ENCODE measurements at places on chromosomes 11 and 22.

GRCh38 chr11:44036811-44037657 is 10.7 kb upstream of the ACCSL start:
- DNase-seq: peak; percentile 65

DNA sequence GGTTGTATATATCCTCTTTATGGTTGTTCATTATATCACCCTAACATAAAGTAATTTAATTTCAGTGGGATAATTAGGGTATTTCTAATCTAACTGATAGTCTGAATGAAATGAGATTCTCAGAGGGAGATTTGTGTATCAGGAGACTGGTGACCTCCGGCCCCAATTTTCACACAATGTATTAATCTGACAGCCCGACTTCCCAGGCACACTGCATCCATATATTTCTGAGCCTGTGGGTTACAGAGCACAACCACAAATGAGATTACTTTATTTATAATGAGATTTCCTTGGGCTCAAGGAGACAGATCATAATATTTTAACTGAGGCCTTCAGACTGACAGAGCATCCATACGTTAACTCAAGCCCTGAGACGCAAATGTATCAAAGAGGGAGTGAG is 125.9 kb downstream of the RCN1 start:
- no peak for DNase-seq

GRCh38 chr11:64250415-64251015 is 815 bp upstream of the PLCB3 start:
- no peak for DNase-seq

- DNase-seq: peak; percentile 19
These were observed 463 bp downstream of the TMEM126B start for GRCh38 chr11:85628771-85629341.

DNA sequence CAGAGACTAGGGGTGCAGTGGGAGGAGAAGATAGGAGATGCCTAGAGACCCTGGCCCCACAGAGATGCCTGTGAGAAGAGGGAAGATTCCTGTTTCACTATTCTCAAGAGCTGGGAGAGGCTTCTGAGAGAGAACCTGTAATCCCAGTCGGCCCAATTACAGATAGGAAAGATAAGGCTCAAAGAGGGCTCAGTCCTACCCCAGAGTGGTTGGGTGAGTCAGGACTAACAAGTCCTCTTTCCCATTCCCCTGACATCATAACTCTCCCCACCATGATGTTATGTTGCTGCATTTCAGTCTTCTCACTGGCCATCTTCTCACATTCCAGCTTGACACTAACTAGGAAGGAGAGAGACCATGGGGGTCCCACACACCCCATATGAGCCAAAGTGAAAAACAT is 17.9 kb downstream of the ARHGEF12 start:
- DNase-seq: no peak

DNA sequence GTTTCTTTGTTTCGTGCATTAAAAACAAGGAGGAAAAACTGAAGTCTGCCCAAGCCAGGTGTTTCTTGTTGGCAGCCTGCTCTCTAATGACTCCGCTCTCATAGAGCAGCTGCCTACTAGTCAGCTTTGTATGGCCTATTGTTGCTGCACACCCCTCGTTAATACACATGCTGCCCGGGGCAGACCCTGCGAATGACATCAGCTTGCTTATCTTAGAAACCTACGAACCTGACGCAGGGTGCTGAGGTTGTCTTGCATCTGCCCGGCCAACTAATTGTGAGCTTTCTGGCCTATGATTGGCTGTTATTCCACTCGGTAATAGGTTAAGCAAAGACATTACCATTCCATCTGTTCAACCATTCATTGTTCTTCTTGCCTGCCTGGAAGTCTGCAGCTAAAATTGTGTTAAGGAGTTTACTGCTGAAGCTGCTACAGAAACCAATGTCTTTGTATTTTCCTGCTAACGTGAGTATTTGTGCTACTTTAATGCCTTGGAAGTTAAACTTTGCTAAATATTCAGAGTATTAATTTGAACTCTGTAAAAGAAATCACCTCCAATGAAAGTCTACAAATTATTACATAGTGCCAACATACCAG is 37.5 kb downstream of the ZC3H12C start:
- DNase-seq: no peak

DNA sequence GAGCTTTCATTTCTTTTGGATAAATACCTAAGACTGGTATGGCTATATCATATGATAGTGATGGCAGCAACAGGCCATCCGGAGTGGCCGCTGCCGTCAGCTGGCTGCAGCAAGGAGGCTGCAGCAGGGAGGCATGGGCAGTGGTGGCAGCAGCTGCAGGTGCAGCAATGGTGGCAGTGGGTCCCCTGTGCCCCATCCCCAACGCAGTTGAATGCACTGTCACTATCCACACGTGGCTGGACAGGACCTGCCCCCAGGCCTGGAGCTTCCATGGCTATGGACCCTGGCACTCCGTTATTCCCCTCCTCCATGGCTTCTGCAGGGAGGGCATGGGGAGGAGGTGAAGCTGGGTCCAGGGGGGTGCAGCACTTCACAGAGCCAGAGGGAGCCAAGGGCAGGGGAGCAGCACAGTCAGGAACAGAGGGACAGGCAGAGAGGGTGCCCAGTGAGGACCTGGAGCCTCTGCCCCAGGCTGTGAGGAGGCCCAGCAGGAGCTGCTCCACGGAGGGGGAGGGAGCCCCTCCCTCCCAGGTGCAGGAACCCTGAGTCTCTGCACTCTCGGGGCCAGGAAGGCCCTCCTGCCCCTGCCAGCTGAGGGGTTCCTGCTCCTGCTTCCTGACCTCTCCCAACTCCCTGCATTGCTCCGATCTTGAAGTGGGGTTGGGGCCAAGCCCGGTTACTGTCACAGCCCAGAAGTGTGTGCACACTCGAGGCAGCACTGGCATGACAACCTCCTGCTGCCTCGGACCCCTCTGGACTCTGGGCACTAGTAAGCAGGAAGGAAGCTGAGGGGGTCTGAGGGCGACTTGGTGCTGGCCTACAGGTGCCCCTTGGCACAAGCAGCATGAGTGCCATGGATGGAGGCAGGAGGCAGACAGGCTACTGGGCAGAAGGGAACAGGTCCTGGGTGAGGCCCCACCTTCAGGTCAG is 466.3 kb downstream of the GUCY1A2 start:
- no peak for DNase-seq

GRCh38 chr11:133399855-133400625 is 132.3 kb downstream of the OPCML start:
- DNase-seq: no peak

- no peak for DNase-seq
These were observed 30.2 kb upstream of the P2RY2 start for GRCh38 chr11:73187854-73188253.

DNA sequence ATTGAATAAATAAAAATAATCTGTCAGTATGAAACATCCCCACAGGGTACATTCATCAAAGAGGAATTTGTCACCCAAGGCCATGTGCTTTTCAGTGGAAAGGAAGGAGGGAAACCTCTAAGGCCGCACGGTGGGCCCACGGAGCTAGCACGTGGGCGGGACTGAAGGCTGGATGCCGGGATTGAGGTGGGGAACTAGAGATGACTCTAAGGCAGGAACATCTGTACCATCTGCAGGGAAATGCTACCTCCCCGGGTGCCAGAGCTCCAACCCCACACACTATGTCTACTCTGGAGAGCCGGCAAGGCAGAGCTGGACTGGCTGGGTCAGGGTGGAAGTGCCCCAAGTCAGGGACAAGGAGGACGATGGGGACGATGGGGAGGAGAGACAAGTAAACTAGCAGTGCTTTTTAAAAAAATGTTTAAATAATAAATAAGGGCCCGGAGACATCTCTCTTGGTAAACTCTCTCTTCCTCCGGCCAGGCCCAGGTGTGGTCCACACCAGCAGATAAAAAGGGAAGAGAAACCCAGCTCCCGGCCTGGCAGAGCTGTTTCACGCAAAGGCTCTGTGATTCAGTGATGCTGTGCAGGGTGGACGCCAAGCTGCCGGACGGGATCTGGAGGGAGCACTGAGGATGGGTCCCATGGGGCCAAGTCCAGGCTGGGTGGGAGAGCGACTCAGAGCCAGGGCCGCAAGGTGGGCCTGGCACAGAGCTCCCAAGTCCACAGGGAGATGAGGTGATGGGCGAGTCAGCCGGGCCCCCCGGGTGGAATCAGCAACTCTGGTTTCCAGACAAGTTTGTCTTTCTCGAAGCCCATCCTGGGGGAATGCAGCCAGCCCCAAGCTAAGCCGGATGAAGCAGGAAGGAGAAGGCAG is 5.8 kb downstream of the LIF start:
- no peak for DNase-seq

GRCh38 chr11:79758325-79758724 is 317.5 kb upstream of the TENM4 start:
- DNase-seq: no peak

- DNase-seq: no peak
These were observed 692.9 kb downstream of the OPCML start for GRCh38 chr11:132839236-132839945.

DNA sequence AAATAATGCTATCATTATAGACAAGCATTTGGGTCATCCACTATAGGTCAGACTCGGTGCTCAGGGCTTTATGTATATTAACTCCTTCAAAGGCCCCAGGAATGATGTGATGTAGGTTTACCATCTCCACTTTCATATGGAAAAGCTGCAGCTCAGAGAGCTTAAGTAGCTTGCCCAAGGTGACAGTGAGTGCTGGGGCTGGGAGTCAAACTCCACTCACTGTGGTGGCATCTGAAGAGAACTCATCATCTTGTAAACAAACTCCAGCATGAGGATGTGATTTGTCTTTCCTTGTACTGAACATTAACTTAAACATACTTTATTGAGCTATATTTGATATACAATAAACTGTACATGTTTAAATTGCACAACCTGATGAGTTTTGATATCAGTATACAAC is 25.4 kb downstream of the TENM4 start:
- no peak for DNase-seq

DNA sequence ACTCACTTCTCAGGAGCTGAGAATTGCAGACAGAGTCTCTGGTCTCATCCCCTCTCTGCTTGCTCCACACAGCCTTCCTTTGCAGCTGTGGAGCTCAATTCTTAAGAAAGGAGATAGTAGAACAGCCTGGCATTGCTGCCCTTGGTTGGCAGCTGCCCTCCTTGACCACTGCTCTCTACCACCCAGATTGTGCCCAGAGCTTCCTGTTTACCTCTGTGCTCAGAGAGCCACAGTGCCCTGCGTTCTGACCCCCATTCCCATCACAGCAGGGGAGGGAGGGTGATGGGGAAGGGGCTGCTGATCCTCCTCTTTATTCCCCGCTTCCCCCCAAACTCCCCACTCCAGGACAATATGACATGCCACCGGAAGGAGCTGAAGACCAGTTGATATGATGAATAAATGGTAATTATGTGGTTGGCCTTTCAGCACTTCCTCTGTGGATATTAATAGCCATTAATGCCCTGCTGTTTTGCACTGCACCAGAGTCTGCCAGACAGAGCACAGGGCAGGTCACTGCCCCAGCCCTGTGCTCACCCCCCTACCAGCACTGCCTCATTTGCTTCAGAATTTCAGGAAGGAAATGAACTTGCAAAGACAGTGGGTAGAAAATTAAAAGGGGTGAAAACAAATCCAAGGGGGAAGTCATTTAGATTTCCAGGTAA is 426.8 kb upstream of the CADM1 start:
- DNase-seq: no peak

- DNase-seq: peak; percentile 61
These were observed 1.5 kb downstream of the DGKZ start for GRCh38 chr11:46348566-46349401.

- peak; percentile 48 for DNase-seq
These were observed at the start of gene BMAL1 for GRCh38 chr11:13277768-13278608. BMAL1 (plus strand) TSS chr11:13277790; CDS start chr11:13354309, 76,519 bp downstream.

GRCh38 chr11:129319751-129320150 is 55.9 kb upstream of the BARX2 start:
- DNase-seq: no peak

DNA sequence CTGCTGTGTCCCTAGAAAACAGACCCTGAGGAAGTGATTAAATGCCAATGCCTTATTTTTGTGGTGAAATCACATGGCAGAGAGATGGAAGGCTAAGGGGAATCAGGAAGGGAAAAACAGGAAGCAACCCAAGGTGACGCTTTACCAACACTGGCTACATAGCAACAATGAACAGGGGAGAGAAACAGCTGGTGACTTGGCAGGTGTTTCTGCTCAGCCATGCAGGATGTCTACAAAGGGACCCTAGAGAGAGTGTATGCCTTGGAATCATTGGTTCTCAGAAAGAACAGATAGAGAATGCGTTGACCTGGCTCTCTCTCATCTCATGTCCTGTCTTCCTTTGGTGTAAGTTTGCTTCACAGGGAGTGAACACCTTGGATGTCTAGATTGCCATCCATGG is 911.9 kb downstream of the OPCML start:
- peak; percentile 19 for DNase-seq

DNA sequence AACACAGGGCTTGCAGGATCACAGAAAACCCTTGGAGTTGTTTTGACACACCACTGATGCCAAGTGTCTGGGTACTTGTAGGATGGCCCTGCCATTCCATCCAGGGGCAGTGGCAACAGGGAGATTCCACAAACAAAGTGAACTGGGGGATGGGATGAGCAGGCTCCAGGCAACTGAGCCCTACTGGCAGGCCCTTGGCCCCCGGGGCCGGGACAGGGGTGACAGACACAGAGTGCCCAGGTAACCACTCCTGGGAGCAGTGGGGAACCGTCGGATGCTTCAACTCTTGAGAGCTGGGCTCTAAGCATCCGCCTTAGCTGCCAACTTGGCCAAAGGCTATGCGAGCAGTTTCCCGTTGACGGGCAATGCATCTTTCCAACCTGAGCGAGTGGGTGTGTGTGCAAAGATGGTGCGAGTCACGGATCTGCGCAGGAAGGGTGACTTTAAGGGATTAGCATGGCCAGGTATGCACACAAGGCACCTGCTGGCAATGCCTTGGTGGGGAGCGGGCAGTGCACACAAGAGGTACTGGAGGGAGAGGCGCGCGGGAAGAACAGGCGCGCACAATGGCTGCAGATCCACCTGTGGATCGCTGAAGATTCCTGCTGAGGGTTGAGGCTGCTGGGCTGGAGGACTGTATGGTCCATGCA is 83.1 kb upstream of the PRODH start:
- DNase-seq: no peak

GRCh38 chr11:35593143-35593542 is 25.1 kb upstream of the FJX1 start:
- no peak for DNase-seq

DNA sequence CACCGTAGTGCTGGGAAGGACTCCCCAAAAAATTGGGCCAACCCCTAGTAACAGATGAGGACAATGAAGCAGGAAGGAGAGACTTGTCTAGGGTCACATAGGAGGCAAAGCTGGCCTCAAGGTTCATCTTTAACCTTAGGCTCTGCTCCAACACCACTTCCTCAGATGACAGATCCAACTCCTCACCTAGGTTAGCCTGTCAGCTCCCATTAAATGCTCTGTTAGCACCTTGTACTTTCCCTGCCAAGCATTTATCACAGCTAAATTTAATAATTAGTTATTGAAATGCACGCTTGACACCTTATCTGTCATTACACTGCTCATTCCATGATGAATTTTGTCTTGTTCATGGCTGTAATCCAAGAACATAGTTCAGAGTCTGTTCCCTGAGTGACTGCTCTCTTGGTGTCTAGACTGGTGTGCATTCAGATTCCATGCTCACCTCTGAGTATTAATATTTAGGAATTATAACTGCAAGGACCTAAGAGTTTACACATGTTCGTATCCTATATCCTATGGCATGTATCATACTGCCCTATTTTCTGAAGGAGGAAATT is 18.6 kb downstream of the MAP6 start:
- no peak for DNase-seq

GRCh38 chr11:122888162-122888561 is 5.6 kb downstream of the JHY start:
- DNase-seq: no peak

- DNase-seq: no peak
These were observed 212.5 kb downstream of the CSNK2A3 start for GRCh38 chr11:11140510-11140909.
